Fibroblast of lung (primary cell): ENCODE measurements at places on chromosomes 16 and 17. TPM values are rescaled to one million over a fixed set of nuclear protein-coding genes. Genes with fewer than 3 reads are reported as not detected.

GRCh38 chr16:89253548-89254287 is 36.2 kb downstream of the ZNF778 start:
- H3K27me3 ChIP-seq = no peaks in the 10 kb centered on the region
- no peak overlapping the region for H3K27ac ChIP-seq
- no peak overlapping the region for H3K4me3 ChIP-seq

Gene KIF19
- not detected in 2 replicates for polyA plus RNA-seq

- H3K27me3 ChIP-seq = no peaks in the 10 kb centered on the region
- no peak for DNase-seq
- H3K4me1 ChIP-seq = peaks cover 3% of the 10 kb centered on the region
- H3K36me3 ChIP-seq = no peaks in the 10 kb centered on the region
- H3K4me3 ChIP-seq = no peak overlapping the region
Measured at GRCh38 chr17:82881900-82882714, 42.3 kb upstream of the ZNF750 start.

- DNase-seq = no peak
- H3K27ac ChIP-seq = no peak overlapping the region
- H3K4me1 ChIP-seq = peaks cover 17% of the 10 kb centered on the region
- no peaks in the 10 kb centered on the region for H3K27me3 ChIP-seq
- no peak overlapping the region for H3K4me3 ChIP-seq
Measured at GRCh38 chr17:80065478-80066170, 29.2 kb downstream of the CCDC40 start.

GRCh38 chr16:12502676-12503075 is 301.0 kb downstream of the CPPED1 start:
- no peak for DNase-seq
- no peaks in the 10 kb centered on the region for H3K27me3 ChIP-seq
- H3K27ac ChIP-seq = no peak overlapping the region

- peak overlapping the region; percentile 97 for H3K4me3 ChIP-seq
- no peak for DNase-seq
- H3K27me3 ChIP-seq = no peaks in the 10 kb centered on the region
- peak overlapping the region; percentile 98 for H3K27ac ChIP-seq
- H3K4me1 ChIP-seq = peaks cover 6% of the 10 kb centered on the region
- H3K36me3 ChIP-seq = peaks cover 2% of the 10 kb centered on the region
Measured at GRCh38 chr17:82647593-82648164, 565 bp downstream of the WDR45B start.

DNA sequence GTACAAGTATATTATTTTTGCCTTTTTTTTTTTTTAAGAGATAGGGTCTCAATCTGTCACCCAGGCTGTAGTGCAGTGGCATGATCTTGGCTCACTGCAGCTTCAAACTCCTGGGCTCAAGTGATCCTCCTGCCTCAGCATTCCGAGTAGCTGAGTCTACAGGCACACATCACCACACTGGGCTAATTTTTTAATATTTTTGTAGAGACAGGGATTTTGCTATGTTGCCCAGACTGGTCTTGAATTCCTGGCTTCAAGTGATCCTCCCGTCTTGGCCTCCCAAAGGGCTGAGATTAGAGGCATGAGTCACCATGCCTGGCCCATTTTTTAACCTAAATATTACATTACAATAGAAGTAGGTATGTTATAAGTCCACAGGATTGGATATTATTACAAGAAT is 3.2 kb downstream of the TERB1 start:
- H3K36me3 ChIP-seq = peaks cover 6% of the 10 kb centered on the region
- H3K4me3 ChIP-seq = no peak overlapping the region
- no peaks in the 10 kb centered on the region for H3K4me1 ChIP-seq
- DNase-seq = peak; percentile 29
- H3K27ac ChIP-seq = no peak overlapping the region
- no peaks in the 10 kb centered on the region for H3K27me3 ChIP-seq

DNA sequence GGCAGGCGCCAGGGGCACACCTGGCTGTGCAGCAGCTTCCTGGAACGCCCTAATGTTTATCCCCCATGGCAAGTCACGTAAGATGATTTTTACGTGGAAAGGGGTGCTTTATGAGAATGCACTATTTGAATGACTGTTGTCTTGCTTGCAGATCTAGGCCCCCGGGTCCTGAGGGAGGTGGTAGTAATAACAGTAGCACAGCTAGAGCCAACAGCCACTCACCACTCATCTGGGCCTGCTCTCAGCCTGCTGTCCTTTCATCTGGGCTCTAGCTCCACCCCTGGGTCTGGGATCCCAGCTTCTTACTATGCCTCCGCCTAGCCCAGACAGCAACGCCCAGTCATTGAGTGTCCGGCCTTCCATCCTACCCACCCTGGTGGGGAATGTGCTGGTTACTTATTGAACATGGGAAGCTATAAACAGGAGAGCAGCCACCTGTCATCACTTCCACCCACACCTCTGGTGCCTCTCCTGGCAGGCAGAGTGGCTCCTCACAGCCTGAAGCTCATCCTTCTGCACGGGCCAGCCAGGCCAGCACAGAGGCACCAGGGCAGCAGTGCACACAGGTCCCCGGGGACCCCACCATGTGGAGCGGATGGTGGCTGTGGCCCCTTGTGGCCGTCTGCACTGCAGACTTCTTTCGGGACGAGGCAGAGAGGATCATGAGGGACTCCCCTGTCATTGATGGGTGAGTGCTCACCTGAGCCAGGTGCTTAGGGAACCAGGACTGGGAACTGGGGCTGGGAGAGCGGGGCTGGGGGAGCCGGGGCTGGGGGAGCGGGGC is 16.6 kb downstream of the DPEP1 start:
- peaks cover 10% of the 10 kb centered on the region for H3K27me3 ChIP-seq
- H3K27ac ChIP-seq = no peak overlapping the region
- no peak overlapping the region for H3K4me3 ChIP-seq
- DNase-seq = no peak

DNA sequence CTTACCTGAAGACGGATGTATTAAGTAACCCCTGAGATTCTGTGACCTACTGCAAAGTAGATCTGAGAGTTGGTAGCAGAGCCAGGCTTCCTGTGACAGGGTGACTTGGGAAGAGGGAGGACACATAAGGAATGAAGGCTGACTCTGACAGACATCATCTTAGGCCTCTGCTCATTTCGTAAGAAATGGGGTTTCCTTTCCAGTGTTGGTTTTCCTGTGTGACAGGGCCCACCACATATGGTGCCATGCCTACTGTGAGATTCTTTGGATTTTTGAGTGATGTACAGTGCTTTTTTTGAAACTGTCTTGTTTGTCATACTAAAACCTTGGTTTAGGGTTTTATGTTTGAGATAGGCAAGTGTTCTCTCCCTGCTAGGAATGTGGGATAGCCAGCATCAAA is 12.7 kb downstream of the LIG3 start:
- H3K27ac ChIP-seq = no peak overlapping the region
- H3K36me3 ChIP-seq = peaks cover 10% of the 10 kb centered on the region
- DNase-seq = no peak
- H3K4me1 ChIP-seq = peaks cover 12% of the 10 kb centered on the region
